ENCODE measurements at places on chromosomes 4 and X.

DNA sequence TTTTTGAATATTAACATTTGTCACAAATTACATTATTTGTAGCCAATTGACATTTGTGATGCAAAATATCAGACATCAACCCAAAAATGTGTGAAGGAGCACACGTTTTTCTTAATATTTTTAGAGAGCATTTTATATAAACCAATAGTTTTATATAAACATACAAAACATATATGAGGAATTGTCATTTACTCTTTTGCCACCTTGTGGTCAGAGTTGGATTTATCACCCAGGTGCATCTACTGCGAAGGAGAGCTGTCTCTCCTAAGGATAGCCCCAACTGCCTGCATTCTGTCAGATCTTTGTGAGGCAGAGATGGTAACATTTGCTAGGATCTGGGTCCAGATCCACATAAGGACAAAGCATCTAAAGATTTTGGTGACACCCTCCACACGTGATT, 2.5 kb upstream of the USP27X start:
- peak; percentile 49 for DNase-seq

DNA sequence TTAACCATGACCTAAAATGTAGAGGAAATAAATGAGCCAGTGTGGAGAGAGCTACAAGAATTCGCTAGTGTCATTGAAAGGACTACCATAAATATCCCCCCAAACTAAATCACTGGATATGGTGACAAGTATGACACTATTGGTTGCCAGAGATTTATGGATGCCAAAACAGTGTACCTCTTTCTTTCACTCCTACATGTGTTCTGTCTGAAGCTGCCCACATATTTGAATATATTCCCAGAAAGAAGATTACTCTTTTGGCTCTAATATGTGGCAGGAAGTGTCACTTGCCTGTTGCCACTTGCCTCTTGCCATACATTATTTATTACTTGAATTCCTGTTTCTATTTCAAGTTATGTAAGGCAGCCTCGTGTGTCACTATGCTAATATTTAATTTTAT, 1573.6 kb downstream of the TECRL start:
- DNase-seq: no peak

- DNase-seq: no peak
Observed at GRCh38 chr4:186775902-186776301, 52.2 kb upstream of the FAT1 start.

- DNase-seq: no peak
Observed at GRCh38 chr4:186851291-186852072, 127.8 kb upstream of the FAT1 start.

- no peak for DNase-seq
Observed at GRCh38 chrX:15607067-15607466, 6.3 kb upstream of the ACE2 start.

DNA sequence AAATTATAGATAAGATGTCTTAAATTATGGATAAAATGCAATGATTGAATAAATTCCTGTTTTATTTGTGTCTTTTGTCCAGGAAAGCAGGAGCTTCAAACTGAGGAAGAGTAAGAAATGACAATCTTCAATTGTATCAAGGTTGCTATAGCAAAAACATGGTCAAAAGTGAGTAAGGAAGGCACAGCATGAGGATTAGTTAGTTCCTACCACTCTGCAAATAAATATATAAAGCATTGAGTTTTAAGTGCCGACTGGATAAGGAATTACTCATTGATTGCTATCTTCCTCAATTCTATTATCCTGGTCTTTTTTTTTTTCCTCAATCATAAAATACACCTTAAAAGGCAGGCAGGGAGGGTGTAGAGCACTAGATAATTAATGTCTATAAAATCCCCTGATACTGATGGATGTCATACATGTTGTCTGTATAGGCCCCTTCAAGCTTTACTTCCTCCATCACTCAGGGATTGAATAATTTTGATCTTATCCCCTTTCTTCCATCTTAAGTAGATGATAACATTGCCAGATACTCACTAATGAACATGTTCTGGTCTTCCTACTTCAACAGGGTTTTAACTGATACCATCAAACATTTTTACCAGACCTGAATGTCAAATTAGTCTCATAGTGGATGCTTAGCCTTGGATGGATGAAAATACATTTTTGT, 86.6 kb downstream of the MID1 start:
- DNase-seq: no peak

DNA sequence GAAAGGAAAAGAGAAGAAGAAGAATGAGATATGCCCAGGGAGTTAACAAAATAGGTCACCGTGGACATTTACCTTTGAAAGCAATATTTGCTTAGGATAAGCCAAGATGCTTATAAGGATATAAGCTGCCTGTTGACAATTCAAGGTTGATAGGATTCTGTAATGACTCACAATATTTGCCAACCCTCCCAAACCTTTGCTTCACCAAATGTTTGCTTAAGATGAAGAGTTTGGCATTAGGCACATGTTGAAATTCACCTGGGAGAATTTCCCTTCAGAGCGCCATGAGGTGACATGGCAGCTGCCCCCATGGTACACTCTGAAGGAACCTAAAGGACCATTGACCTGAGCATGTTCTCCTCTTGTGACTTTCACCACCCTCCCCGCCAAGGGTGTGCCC, 4.6 kb downstream of the PALLD start:
- DNase-seq: no peak

DNA sequence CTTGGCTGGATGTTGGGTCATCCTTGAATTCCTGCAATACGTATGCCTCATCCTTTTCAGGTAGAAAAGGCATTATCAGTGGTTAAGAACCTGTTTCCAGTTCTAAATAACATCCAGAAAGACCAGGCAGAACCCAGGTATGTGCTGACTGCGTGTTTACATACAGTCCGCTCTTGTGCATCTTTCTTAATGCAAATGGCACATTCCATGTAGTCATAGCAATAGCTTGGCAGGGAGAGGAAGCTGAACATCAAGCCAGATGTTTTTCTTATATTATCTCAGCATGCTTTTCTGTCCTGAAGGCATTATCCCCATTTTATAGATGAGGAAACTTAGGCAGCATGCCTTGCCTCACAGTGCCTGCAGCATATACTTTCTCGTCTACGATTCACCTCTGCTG, 2.1 kb downstream of the DCLK2 start:
- no peak for DNase-seq
